ENCODE measurements at places on chromosomes 16 and 17. TPM values are rescaled to one million over a fixed set of nuclear protein-coding genes. Genes with fewer than 3 reads are reported as not detected.

DNA sequence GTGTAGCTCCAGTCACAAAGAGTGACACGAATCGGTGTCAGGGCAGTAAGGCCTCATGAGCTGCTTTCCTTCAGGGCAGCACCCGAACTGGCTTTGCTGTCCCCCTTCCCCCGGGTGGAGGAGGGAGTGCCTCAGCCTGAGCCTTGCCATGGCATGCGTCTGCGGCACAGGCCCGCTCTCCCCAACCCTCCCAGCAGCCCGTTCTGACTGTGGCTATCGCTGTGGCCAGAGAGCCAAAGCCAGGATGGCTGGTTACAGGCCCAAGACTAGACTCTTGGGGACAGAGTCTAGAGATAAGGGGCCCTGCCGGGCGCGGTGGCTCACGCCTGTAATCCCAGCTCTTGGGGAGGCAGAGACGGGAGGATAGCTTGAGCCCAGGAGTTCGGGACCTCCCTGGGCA is 25.9 kb downstream of the CLUH start:
- ATAC-seq, result no peak

- peak; percentile 61 for ATAC-seq
These were observed 158.9 kb upstream of the NOL11 start for GRCh38 chr17:67558740-67559380.

GRCh38 chr16:53781023-53781605 is 77.2 kb downstream of the FTO start:
- peak; percentile 82 for ATAC-seq

- no peak for ATAC-seq
These were observed 11.7 kb upstream of the HS3ST3B1 start for GRCh38 chr17:14289162-14289561.

DNA sequence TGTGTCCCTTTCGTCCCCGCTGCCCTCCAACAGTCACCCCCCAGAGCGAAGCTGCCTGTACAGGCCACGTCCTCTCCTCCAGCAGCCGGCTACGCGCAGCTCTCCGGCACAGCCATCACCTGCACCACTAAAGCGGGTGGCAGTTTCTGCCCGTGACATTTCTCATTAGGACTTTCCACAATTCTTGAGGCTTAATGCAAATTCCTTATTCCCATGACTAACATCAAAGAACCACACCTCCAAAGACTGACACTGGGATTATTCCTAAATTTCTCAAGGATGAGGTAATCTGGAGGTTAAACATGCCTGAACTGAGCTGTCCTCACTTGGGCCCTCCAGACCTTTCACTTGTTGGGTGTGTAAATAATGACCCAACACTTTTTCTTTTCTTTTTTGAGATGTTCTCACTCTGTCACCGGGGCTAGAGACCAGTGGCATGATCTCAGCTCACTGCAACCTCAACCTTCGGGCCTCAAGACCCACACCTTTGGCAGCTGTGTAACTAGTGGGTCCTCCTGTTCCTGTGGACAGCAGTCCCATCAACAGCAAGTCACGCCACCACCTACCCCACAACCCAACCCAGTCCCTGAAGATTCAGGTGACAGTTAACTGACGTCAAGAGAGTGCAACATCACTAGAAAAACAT is 11.7 kb downstream of the ANKRD11 start:
- ATAC-seq, result peak; percentile 37

- ATAC-seq, result no peak
These were observed 9.9 kb downstream of the ALOX15B start for GRCh38 chr17:8048736-8049135.

- no peak for ATAC-seq
These were observed 110.4 kb downstream of the MRTFB start for GRCh38 chr16:14181371-14182050.

GRCh38 chr17:66415366-66416206 is 113.2 kb downstream of the PRKCA start:
- ATAC-seq, result no peak

- no peak for ATAC-seq
These were observed 105.9 kb downstream of the IRX3 start for GRCh38 chr16:54180421-54181359.

DNA sequence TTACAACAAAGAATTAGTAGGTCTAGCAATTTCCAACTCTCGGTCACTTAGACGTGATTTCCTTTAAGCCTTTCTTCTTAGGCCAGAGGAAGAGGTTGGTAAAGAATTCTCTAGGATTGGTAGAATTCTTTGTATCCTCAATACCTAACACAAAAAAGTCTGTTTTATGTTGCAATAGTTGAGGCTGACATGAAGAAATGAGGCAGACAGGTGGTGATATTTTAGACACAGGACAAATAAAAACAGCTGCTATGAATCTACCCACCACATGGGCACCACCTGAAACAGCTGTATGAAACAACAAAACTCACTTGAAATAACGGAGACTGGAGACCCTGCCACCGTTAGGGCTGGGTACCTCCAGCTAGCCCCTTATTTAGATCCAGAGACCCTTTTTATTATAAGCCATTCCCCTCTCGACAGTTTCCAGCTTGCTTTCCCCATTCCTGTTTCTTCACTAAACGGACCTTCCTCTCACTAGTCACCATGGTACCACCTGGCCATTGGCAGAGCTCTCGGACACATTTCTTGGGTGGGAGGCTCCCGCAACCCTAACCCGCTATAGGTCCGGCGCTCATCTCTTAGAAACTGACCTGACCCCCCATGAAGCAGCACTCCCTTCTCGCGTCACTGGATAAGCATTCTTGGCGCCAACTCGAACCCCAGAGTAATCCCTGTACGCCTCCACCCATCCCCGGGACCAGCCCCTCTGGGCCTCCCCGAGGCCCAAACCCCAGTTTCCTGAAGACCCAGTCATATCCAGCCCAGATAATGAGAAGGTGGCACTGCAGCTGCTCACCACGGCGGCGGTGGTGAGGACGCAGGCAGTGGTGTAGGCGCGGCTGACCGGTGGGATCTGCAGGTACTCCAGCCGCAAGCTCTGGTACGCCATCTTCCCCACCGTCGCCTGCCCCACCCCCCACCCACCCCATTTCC is at the start of gene DERL2:
Gene DERL2, minus strand, starts transcription at position 909 of the 936 bp plus-strand sequence. Its CDS starts 17 bp downstream, at position 892.
- peak; percentile 6 for ATAC-seq

- ATAC-seq, result no peak
These were observed 22.7 kb downstream of the MYO15B start for GRCh38 chr17:75610103-75610984.

GRCh38 chr16:75483222-75483621 is 12.0 kb downstream of the CHST6 start:
- ATAC-seq, result peak; percentile 39

- ATAC-seq, result no peak
These were observed 4.1 kb downstream of the PRSS8 start for GRCh38 chr16:31131416-31131815.

GRCh38 chr16:27378871-27379481 is 23.0 kb upstream of the IL21R start:
- ATAC-seq, result peak; percentile 19

DNA sequence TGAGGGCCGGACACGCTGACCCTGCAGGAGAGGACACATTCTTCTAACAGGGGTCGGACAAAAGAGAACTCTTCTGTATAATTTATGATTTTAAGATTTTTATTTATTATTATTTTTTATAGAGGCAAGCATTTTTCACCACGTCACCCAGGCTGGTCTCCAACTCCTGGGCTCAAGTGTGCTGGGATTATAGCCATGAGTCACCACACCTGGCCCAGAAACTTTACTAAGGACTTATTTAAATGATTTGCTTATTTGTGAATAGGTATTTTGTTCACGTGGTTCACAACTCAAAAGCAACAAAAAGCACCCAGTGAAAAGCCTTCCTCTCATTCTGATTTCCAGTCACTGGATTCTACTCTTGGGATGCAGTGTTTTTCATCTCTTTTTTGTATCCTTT is 2.3 kb upstream of the SERPINF1 start:
- no peak for ATAC-seq

GRCh38 chr16:11980136-11980844 is 3.8 kb downstream of the SNX29 start:
- no peak for ATAC-seq

- ATAC-seq, result no peak
These were observed 1.8 kb upstream of the ALG1 start for GRCh38 chr16:5069854-5070253.

GRCh38 chr17:81245665-81246342 is 6.7 kb downstream of the NDUFAF8 start:
- ATAC-seq, result no peak

DNA sequence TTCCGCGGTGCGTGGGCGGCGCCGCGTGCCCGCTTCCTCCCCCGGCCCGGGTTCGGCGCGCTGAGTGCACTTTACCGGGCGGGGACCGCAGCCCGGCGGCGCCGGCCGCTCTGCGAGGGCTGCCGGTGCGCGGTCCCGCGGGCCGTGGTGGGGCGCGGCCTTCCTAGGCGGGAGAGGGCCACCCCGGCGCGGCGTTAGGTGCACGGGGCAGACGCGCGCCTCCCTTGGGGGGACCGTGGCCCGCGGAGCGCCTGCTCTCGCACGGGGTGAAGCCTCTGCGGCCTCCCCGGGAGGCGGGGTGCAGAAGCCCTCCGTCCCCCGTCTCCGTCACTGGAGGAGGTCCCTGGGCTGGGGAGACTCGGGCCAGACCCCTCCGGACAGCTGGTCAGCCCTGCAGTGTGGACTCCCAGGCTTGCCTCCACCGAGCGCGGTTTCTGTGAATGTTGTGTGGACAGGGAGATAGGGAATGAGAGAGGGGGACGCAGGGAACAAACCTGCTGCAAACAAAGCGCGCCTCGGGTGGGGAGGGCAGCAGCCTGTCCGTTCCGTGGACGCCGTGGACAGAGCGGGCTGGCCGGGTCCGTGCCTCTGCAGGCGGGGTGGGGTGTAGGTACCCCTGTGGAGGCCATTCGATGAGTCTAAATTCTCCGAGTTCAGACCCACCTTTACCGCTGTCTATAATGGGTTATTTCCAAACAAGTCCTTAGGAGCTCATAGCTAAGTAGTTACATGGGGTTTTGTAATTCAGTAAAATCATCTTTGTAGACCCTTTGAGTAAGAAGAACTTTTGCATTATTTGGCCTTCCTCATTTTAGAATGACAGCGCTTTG is 721 bp downstream of the TBCD start:
- ATAC-seq, result peak; percentile 31

- no peak for ATAC-seq
These were observed 1.8 kb upstream of the ALDOC start for GRCh38 chr17:28578246-28579195.

- no peak for ATAC-seq
These were observed 253.2 kb downstream of the PRKCA start for GRCh38 chr17:66555605-66556004.

DNA sequence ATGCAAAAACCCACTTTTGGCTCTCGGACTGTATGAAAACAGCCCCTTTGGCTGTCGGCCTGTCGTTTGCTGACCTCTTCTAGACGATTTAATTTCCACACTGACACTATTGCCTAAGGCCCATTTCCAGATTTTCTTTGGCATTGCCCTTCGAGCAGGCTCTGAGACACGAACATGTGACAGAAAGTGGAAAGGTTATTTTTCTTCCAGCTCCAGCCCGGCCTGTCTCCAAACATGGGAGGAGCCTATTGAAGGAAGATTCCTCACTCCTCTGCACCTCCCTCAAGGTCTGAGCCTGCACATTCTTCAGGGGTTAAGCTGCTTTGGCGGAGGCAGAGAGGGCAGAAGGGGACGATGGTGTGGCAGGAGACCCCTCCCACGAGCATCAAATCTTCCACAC is 85.9 kb upstream of the FOXF1 start:
- no peak for ATAC-seq

DNA sequence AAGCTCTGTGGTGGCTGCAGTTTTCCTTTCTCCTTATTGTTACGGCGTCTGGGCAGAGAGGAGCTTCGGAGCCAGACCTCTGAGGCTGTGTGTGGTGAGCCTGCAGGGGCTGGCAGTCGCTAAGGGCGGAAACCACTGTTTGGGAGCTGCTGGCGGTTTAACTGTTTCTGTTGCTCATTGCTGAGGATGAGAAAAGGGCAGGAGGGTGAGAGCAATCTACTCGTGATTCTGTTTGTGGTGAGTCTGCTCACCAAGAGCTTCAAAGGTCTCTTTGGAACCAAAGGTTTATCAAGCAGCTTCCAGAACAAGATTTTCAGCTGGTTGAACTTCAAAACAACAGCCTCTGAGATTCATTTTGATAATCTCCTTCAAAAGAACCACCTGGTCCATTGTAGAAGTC is 143.9 kb downstream of the ANKFN1 start:
- peak; percentile 74 for ATAC-seq

DNA sequence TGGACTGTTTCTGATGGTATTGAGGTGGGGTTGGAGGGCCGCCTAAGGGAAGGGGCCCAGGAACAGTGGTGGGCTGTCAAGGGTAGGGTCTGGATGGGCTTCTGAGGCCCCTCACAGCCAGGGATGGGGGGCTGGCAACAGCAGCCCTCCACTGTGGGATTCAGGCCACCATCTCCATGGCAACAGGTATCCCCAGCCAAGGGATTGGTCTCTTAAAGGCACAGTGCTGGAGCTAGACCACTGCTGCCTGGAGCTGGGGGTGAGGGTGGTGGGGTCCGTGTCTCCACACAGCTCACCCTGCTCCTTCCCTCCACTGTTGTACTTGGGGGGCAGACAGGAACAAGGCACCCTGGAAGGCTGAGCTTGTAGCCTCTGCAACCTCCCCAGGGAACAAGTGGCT is 41.8 kb downstream of the PSME3IP1 start:
- ATAC-seq, result no peak

DNA sequence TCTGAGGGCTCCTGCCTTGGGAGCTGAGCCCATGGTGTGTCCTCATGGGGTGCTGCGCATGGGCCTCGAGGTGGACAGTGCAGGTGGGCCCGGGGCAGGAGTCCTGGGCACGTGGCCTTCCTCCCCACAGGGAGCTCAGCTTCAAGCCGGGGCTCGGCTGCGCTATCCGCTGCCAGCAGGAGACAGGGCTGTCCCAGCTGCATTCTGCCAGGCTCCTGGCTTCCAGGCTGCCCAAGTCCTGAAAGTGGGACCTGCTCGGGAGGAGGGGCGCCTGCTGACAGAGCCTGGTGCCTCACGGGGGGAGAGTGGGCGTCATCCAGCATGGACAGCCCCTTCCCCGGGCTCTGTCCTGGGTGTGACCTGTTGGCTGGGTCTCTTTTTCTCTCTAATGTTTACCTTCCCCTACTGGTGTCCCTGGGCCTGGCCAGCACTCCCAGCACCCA is 7.1 kb downstream of the TRAF7 start:
- peak; percentile 6 for ATAC-seq

GRCh38 chr17:67369676-67370075 is 3.3 kb upstream of the PSMD12 start:
- no peak for ATAC-seq

GRCh38 chr17:48002916-48003416 is 32.1 kb downstream of the CDK5RAP3 start:
- ATAC-seq, result no peak

GRCh38 chr16:70632273-70632672 is 14.1 kb upstream of the IL34 start:
- ATAC-seq, result no peak

- ATAC-seq, result peak; percentile 92
These were observed 24.8 kb upstream of the PIK3R6 start for GRCh38 chr17:8892338-8892690.

GRCh38 chr16:4390266-4391260 is 18.9 kb downstream of the VASN start:
- ATAC-seq, result no peak

GAS7 gene
- total RNA-seq, result 0.42 TPM

PRR29 gene
- total RNA-seq, result 2.9 TPM

EPX gene
- total RNA-seq, result not detected

CHST5 gene
- not detected for total RNA-seq

TNFSF13 gene
- 1.9 TPM for total RNA-seq

OR3A2 gene
- 2.3 TPM for total RNA-seq

ASIC2 gene
- total RNA-seq, result not detected

DPEP2 gene
- 7.3 TPM for total RNA-seq

DCXR gene
- total RNA-seq, result 91.0 TPM

NLRC3 gene
- total RNA-seq, result 49.1 TPM

DPEP1 gene
- total RNA-seq, result not detected

CNGB1 gene
- not detected for total RNA-seq

GOT2 gene
- 70.7 TPM for total RNA-seq

CD7 gene
- total RNA-seq, result 193 TPM

HOXB1 gene
- not detected for total RNA-seq

COX10 gene
- total RNA-seq, result 30.1 TPM

DRC7 gene
- not detected for total RNA-seq
